Large intestine (tissue), 12 donors: ENCODE measurements at places on chromosomes 2 and 18. TPM values are rescaled to one million over a fixed set of nuclear protein-coding genes. Genes with fewer than 3 reads are reported as not detected.

The TCF7L1 gene
- polyA plus RNA-seq = 23.1 TPM

The ZSCAN30 gene
- polyA plus RNA-seq = 44.8 TPM

The INPP5D gene
- 12.6 TPM for polyA plus RNA-seq

The STEAP3 gene
- polyA plus RNA-seq = 1.4 TPM

The RBKS gene
- polyA plus RNA-seq = 30.4 TPM

The VWA3B gene
- polyA plus RNA-seq = 0.09 TPM

The AP1S3 gene
- 6.3 TPM for polyA plus RNA-seq

The SERPINB10 gene
- polyA plus RNA-seq = not detected

The FAHD2A gene
- 43.0 TPM for polyA plus RNA-seq

The GPR55 gene
- 0.63 TPM for polyA plus RNA-seq

The VAPA gene
- polyA plus RNA-seq = 268 TPM

The MBD5 gene
- polyA plus RNA-seq = 18.7 TPM

The SP140 gene
- 2.2 TPM for polyA plus RNA-seq

The AGPS gene
- polyA plus RNA-seq = 24.2 TPM

The CEBPZ gene
- 49.3 TPM for polyA plus RNA-seq

The SULT6B1 gene
- polyA plus RNA-seq = not detected

The RPIA gene
- polyA plus RNA-seq = 28.3 TPM

The SLC9A4 gene
- polyA plus RNA-seq = 0.04 TPM

The RAMP1 gene
- 76.1 TPM for polyA plus RNA-seq

The CHRNG gene
- polyA plus RNA-seq = 0.21 TPM

The DOK6 gene
- 3.7 TPM for polyA plus RNA-seq

The TGFBRAP1 gene
- polyA plus RNA-seq = 14.4 TPM

The TRIM43 gene
- polyA plus RNA-seq = not detected

The MC5R gene
- 0.66 TPM for polyA plus RNA-seq

The KIAA2012 gene
- polyA plus RNA-seq = 0.28 TPM

The CCDC148 gene
- 0.61 TPM for polyA plus RNA-seq

The SPATA3 gene
- not detected for polyA plus RNA-seq

The ACTG2 gene
- 913 TPM for polyA plus RNA-seq

The KCNS3 gene
- 7.8 TPM for polyA plus RNA-seq

The ANAPC1 gene
- 22.8 TPM for polyA plus RNA-seq

The OTX1 gene
- polyA plus RNA-seq = 0.04 TPM

The ASTL gene
- 0.04 TPM for polyA plus RNA-seq

The ATP8B1 gene
- polyA plus RNA-seq = 68.2 TPM

The UPP2 gene
- polyA plus RNA-seq = 0.04 TPM

The SNORC gene
- polyA plus RNA-seq = 6.9 TPM

The PKDCC gene
- polyA plus RNA-seq = 247 TPM

The OSBPL6 gene
- 4.6 TPM for polyA plus RNA-seq

The CD226 gene
- polyA plus RNA-seq = 1.6 TPM

The TNS1 gene
- 26.8 TPM for polyA plus RNA-seq

The HNRNPA3 gene
- polyA plus RNA-seq = 304 TPM
